ENCODE measurements at places on chromosomes 4 and X.

- DNase-seq: no peak
These were observed 50.5 kb downstream of the CWH43 start for GRCh38 chr4:49036528-49036927.

- no peak for DNase-seq
These were observed 27.1 kb downstream of the IGFBP7 start for GRCh38 chr4:57083090-57083489.

GRCh38 chr4:47143261-47143660, 111.9 kb downstream of the GABRB1 start:
- no peak for DNase-seq

DNA sequence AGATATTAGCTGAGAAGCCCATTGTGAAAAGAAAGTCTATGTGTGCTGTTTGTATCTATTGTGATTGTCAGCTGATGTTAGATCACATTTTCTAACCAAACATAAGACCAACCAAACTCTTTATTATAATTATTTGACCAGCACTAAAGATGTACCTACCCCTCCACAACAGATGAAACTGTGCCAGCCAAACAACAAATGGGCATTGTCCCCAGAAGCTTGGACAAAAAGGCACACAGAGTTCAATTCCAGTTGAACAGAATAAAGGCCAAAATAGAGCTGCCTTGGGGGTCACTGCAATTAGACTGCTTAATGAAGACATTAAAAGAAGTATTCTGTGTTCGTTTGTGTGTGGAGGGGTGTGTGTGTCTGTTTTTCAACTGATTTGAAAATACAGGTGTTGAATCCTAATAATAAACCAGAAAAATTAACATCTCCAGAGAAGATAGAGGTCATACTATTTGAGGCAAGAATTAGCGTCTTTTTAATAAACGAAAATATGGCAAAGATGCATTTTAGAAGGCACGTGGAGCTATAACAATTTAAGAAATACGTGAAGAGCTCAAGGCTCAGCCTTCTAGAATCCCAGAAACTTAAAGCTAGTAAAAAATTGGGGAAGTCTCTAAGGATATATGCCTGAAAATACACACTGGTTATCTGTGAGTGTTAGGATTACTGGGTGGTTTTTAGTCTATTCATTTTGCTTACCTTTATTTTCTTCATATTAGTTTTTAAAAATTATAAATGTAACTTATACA, 2.2 kb downstream of the SPP1 start:
- DNase-seq: no peak

GRCh38 chr4:48899950-48900349, 6.6 kb downstream of the OCIAD2 start:
- DNase-seq: no peak

- DNase-seq: no peak
These were observed 97.8 kb upstream of the ANK2 start for GRCh38 chr4:112951362-112952312.

DNA sequence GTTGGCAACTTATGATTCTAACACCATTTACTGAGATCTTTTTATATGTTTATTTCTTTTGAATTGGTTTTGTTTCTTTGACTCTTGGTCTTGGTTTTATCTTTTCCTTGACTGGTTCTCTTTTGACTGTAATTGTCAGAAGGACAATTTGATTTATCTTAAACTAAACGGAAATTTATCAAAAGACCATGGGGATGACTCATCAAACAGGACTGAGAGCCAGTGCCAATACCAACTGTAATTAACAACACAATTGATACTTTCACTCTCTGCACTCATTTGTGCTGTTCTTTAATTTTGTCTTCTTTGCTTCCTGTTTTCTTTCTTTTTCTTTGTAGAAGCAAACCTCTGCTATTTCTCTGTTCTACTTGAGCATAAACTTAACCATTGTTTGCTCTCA, 776.8 kb downstream of the CCSER1 start:
- DNase-seq: no peak

DNA sequence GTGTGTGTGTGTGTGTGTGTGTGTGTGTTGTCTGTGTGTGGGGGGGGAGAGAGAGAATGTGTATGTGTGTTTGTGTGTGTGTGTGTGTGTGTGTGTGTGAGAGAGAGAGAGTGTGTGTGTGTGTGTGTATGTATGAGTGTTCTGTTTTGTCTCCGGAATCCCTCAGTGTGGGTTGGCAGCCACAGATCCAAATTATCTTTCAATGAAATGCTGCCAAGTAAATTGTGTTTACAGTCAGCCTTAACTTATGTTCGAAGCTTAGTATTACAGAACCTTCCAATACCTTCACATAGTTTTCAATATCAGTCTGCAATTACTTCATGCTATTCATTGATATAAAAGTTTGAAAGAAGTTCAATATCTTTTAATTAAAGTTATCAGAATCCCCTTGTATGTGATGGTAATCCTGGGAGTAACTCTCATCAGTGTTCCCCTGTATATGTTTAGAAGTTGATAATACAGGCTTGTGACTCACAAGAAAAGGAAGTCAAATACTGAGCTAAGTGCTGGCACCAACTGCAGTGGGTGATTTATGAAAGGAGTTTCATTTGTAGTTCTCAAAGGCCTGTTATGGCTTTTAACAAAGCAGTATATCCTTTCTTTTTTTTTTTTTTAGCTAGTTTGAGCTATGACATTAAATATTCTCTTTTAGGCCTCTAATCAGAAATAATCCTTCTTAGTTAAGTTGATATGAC, 51.6 kb upstream of the HTR2C start:
- no peak for DNase-seq

DNA sequence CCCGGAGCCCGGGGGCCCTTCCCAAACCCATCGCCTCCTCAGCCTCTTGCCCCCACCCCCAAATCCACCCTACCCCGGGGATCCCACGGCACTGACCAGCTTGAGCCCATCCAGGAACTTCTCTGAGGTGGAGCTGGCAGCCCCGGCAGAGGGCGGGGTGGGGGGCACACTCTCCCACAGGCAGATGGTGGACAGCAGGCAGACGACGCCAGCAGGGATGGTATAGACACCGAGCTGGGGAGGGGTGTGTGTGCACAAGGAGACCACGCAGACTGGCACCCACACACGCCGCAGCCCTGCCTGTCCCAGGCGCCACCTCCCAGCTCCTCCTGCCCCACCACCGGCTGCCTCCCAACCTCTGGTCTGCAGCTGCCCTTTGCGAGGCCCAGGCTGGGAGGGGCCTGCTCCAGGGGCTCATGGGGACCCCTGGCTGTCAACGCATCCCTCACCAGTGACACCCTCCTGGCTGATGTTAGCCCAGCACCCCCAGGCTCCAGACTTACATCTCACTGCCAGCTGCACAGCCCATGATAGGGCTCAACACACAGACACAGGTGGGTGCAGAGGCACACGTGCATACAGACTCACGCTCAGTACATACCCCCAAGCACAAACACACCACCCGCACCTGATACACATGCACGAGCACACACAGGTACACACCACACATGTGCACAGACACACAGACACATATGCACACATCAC, 4.2 kb downstream of the SLC49A3 start:
- DNase-seq: no peak

- no peak for DNase-seq
These were observed 88.6 kb downstream of the HPRT1 start for GRCh38 chrX:134548257-134549201.

GRCh38 chrX:20144491-20144890, 2.9 kb upstream of the EIF1AX start:
- DNase-seq: no peak

GRCh38 chrX:41033299-41033698, 51.9 kb upstream of the USP9X start:
- no peak for DNase-seq

DNA sequence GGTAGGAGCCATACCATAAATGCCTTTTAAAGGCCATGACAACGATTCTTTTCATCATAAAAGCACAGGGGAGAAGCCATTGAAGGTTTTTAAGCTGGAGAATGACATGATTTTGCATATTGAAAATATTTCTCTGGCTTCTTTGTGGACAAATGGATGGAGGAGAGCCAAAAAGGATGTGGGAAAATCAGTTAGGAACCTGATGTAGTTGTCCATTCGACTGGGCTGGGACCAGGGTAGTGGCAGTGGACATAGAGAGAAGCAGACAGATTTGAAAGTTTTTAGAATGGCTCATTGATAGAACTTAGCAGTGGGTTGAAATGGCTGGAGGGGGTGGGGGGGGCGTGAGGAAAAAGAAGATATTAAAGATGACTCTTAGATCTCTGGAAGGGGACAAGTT, 19.7 kb upstream of the MSN start:
- no peak for DNase-seq

- DNase-seq: no peak
These were observed 517.6 kb downstream of the PABPC4L start for GRCh38 chr4:133683967-133684366.

DNA sequence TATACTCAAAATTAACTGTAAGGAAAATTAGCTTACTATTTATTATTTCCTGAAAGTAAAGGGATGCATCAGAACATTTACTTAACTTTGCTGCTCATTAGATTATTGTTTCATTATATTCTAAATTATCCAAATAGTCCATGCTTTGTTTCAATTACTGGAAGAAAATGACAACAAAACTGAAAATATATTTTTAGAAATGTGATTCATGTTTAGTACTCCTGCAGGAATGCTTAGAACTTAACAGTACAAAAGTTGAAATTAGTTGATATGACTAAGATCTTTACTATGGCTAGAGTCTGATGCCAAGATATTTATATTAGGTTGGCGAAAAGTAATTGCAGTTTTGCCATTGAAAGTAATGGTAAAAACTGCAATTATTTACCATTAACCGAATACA, 660.5 kb upstream of the PABPC4L start:
- DNase-seq: no peak

DNA sequence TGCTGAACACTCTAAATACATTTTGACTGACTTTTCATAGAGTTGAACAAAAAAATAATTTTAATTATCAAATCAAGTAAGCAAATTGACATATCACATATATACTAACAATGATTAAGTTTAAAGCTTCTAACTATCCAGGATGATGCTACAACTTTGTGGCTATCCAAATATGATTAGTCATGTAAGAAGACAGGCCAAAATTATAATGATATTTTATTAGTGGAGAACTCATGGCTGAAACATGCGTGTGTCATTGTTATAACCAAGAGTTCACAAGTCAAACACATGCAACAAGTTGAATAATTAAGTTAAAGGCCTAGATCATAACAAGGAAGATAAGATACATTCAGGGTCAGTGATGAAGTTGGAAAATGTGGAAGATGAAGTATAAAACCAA, 346.8 kb downstream of the FSTL5 start:
- DNase-seq: no peak

DNA sequence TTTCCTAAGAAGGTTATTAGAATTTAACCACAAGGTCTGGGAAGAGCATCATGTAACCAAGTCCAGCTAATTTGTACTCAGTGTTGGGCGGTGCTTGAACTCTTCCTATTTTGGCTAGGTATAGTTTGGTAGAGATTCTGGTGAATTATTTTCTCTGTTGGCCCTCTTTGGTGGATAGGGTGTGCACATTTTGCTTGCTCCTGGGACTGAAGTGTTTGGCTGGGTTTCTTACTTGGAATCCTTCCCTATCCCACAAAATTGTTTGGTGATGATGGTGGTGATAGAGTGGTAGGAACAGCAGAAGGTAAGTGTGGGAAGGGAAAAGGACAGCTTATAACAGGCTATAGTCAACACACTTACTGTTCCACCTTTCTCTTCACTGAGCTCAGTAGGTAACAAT, 194.8 kb upstream of the GPC4 start:
- DNase-seq: no peak

GRCh38 chrX:152904151-152905080, 6.5 kb downstream of the ZNF185 start:
- DNase-seq: no peak

GRCh38 chrX:109600237-109600651, 24.7 kb downstream of the KCNE5 start:
- no peak for DNase-seq

DNA sequence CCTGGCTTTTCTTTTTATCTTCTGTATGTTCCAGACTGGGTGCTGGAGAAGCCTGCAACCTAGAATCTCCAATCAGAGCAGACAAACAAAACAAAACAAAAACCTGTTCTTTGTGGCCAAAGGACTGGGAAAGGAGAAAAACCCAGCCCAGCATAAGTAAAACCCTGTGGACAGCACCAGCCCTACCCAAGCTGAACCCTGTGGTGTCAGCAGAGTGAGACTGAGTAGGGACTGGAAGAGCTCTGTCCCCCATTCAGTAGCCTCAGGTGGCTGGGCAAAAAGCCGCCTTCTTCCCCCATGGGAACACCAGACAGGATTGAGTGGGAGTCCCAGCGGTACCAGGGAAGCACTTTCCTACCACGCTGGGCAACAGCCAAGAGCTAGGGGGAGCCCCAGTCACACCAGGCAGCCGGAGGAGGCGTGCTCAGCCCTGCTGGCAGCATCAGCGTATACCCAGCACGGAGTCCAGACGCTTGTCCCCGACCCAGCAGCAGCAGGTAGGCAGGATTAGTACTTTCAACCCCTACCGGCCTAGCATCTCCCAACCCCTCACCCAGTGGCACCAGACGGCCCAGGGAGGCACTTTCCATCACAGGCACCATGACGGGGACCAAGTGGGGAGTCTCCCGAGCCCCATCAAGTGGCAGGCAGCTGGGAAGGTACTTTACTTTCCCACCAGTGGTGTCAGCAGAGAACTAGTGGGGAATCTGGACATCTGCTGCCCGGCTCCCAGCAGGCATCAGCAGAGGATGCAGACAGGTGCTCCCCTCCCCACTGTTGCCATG, 8.6 kb upstream of the JADE3 start:
- no peak for DNase-seq

DNA sequence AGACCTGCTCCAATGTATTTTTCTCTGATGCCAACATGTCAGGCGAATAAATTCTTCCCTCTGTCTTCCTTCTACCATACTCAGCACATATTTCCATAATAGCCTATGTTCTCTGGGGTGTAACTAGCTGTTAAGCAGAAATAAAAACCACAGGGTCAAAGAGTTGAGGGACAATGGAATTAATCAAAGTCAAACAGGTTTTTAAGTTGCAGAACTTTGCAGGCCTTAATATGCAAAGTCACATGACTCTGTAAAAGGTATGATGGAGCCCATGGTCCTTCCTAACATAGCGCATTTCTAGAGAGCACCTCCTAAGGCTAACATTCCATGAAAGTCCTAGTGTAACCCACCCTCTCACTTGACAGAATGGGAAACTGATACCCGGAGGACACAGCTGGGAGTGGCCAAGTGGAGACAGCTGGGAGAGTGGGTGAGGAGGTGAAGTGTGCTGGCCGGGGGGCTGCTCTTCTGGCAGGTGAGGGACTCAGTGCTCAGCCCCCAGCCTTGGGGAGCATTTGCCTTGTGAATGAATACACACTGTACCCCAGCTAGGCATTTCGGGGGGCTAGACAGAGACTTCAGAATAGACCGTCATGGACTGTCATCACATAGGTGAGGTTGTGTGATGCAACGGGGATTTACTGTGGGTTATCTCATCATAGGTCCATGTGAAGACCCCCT, 8.4 kb upstream of the SORCS2 start:
- DNase-seq: no peak

Measured in cortex of kidney (tissue), 1 donor.